ENCODE measurements at places on chromosomes 4 and X.

- DNase-seq, result no peak
Observed at GRCh38 chr4:30725562-30725961, 5.4 kb downstream of the PCDH7 start.

DNA sequence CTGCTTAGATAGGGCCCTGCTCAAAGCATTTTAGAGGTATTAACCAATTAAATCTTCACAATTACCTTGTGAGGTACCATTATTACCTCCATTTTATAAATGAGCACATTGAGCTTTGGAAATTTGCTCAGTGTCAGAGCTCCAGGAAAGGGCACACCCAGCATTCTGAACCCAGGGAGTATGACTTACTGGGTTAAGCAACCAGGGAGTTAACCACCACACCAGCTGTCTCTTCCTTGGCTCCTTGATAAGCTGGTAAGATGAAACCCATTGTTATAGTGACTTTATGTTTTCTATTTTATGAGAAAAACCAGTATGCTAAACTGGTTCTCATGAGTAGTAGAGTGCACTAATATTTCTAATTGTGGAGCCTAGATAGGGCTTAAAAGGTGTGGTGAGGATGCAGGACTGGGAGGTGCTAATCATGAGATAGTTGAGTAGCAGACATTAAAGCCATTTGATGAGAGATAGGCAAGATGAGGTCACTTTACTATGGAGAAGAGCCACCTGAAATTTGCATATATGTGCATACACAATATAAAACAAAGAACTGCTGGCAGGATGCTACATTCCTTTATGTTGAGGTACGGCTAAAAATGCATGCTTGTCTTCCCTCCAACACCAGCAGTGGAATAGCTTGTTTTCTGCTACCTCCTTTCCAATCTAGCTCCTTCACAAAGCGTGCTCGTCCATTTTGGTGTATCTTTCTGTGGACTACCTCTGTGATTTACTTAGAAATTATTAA is 556.1 kb downstream of the SPRY1 start:
- no peak for DNase-seq

GRCh38 chrX:74465424-74465823 is 44.1 kb downstream of the SLC16A2 start:
- no peak for DNase-seq

DNA sequence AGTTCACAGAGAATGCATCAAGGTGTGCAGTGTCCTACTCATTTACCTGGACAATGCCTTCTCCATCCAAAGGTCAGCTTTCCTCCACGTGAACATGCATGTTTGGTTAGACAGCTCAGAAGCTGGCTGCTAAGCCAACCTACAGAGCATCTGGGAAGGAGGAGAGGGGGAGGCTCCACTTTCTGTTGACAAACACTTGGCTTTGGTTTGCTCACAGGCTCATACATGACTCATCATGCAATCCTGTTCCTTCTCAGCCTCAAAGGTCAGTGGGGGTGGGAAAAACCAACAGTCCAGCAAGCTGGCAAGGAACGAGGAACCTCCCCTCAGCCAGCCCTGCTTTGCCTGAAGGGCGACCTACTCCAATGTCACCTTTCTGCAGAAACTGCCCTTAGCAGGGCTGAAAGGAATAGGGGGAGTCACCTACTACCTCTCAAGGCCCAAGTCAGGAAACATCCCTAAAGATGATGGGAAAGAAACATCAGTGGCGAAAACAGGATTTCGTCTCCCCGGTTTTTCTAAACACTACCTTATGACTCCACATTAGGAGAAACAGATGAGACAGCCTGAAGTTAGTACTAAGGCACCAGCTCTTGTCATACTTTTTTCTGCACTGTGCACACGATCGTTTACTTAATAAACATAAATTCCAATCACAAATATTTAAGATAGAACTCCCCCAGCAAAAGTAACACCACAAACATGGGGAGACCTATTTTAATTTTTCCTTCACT is 37.9 kb downstream of the RELL1 start:
- no peak for DNase-seq

GRCh38 chrX:44570522-44570921 is 27.9 kb upstream of the FUNDC1 start:
- no peak for DNase-seq

GRCh38 chr4:10100734-10101216 is 15.8 kb downstream of the WDR1 start:
- no peak for DNase-seq

- no peak for DNase-seq
Observed at GRCh38 chrX:153556767-153557166, 39.3 kb downstream of the ATP2B3 start.

- DNase-seq, result no peak
Observed at GRCh38 chr4:65508168-65508567, 162.1 kb downstream of the EPHA5 start.

DNA sequence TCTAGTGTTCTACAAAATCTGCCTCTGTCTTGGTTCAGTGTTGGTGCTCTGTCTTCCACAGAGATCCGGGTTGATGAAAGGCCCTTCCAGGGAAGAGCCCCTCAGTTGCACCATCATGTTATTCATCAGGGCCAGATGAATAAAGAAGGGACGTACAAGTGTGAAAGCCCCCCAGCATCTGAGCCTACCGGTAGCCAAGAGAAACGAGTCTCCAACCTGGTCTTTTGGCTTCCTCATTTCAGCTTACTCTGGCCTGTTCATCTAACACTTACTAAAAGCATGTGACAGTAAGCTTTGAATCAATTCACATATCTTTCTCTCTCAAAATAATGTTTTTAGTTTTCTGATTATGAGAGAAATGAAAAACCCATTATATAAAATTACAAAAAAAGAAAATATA is 19.2 kb downstream of the MEPE start:
- DNase-seq, result no peak

DNA sequence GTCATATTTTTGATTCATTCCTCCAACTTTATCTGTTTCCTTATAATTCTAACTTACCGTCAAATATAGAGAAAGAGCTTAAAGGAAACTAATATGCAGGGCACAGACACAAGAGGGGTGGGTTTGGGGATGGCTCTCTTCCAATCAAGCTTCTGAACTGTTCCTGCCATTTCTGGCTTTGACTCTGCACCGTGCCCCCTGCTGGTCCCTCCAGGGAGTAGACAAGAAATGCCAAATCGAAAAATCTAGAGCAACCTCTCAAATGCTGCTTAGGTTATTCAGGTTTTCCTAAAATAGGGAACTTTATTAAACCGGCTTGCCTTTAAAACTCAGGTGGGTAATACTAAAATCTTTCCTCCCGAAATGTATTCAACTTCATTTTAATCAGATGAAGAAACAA is 39.8 kb upstream of the VCX3A start:
- no peak for DNase-seq

DNA sequence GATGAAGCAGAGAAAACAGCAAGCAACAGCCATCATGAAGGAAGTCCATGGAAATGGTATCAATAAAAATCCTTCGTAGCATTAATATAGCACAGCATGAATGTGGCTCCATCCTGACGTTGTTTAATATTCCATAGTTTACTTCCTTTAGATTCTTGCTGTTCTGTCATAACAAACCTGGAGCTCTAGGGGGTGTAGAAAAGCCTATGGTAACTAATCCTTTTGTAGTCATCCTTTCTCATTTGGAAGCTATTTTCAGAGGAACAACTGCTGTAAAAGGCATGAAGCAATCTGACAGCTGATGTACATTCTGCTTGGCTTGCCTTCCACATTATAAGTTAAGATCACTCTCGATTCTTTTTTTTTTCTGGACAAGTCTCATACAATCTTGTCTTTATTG is 914 bp downstream of the MYOZ2 start:
- DNase-seq, result no peak

DNA sequence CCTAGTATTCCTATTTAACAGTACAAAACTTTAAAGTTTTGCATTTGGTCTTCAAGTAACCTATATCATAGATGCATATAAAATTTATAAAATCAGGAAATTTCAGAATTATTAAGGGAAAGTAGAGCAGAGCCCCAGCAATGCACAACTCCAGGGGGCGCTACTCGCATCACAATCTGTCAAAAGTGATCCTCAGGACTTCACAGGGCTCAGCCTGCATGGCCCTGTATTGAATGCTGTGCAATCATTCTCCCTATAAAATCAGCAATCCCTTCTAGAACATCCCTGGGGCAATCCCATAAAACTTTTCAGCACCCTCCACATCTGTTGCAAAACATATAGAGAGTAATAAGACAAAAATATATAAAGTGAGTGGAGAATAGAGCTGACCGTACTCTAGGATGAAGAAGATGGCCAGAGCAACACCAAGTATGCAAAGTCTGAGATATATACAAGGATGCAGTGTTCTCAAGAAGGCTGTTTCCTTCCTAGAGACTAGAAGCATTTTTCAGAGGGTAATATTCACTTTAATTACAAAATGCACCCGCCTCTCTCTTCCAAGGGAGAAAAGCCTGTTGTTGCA is 12.5 kb upstream of the PPARGC1A start:
- no peak for DNase-seq

- DNase-seq, result no peak
Observed at GRCh38 chr4:11518754-11519153, 90.1 kb upstream of the HS3ST1 start.

DNA sequence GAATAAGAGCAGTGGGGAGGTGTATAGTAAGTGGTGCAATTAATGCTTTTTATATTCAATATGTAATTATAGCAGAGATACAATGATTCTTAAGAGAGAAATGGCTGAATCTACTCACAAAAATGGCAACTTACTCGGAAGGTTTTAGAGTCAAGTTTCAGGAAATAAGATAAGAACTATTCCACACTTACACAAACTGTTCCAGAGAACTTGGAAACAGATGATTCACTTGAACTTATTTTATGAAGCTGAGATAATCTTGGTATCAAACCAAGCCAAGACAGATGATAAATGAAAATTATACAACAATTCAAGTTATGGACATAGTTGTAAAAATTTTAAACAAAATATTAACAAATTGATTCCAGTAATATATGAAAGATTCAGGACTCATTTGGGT is 311.3 kb upstream of the HS3ST1 start:
- no peak for DNase-seq

DNA sequence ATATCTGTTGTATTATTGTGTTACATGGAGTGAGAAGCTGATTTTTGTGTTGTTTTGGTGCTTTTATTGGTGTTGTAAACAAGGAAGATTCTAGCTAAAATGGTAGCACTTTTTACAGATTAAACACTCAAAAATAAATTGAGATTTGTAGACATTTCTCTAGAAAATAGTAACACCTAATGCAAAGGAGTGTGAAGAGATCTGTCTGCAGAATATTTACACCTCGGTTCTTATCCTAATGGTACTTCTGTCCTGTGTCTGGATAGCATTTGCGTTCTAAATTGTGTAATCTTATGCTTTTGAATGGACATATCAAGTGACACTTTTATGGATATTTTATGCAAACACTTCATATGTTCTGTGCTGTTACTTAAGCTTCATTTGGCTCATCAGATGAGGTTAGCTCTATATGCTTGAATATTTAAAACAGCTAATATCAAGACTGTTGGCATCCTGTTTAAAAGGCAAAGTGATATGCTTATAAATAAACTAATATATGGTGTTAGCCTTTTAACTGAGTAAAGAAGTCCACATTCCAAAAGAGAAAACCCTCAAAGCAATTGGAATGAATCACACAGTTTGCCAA is 6.0 kb downstream of the PCDH7 start:
- DNase-seq, result no peak

GRCh38 chrX:39002466-39002865 is 201.2 kb downstream of the MID1IP1 start:
- DNase-seq, result no peak

DNA sequence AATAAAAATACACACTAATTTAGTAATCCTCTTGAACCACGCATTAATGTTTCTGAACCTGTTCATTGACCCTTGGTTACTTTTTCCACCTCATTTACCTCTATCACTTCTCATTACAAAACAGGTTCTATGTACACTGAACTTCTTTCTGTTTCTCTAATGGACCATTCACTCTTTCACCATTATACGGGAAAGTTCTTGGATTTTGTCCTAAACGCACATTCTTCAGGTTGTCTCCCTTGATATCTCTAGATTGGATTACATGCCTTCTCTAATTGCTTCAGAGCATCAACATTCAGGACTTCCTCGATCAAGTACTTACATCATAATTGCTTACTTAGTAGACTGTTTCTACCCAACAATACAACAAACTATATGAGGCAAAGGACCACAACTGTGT is 359.4 kb upstream of the FSTL5 start:
- no peak for DNase-seq

GRCh38 chr4:1503583-1504471 is 97.6 kb upstream of the NKX1-1 start:
- DNase-seq, result no peak

GRCh38 chrX:3589474-3589873 is 124.0 kb downstream of the PRKX start:
- DNase-seq, result no peak

- no peak for DNase-seq
Observed at GRCh38 chrX:47482065-47482511, 934 bp downstream of the ZNF41 start.
